Sigmoid colon (tissue), 7 donors: ENCODE measurements at places on chromosomes 6 and 20.

DNA sequence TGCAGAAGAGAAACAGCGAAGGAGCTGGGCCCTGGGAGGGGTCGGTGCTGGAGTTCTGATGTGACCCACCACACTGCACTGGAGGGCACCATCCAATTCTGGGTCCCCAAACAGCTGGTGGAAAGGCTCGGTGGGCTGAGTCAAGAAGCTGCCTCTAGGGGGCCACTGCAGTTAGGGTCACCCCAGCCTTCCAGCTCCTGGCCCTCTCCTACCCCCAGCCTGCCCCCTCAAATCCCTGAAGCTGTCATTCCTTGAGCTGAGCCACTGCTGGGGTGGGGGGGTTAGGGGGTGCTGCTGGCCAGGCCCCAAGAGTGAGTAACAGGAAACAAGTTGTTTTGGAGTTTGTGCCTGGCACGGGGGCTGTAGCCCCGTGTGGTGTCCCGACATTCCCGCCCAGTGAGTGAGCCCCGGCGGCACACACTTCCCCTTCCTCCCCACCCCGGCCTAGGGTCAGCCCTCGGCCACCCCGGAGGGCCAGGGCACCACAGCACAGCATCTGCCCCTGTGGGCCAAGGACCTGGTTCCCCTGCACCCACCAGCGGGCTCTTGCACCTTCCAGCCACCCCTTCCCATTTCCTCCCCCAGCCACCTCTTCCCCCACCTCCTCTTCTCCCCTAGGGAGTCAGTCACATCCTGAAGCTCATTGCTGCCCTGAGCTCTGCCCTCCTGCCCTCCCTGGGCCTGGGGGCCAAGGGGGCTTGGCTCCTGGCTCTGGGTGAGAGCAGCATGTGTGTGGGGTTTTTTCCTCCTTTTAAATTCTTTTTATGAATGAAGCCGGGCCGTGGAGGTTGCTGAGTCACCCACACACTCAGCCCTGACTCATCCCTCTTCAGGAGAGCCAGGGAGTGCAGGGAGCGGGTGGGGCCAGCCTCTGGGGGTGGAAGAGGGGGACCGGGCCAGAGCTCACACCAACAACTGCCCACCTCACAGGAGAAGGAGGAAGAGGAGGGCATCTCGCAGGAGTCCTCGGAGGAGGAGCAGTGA is 4.6 kb downstream of the SMIM29 start:
- DNase-seq, result peak; percentile 89

DNA sequence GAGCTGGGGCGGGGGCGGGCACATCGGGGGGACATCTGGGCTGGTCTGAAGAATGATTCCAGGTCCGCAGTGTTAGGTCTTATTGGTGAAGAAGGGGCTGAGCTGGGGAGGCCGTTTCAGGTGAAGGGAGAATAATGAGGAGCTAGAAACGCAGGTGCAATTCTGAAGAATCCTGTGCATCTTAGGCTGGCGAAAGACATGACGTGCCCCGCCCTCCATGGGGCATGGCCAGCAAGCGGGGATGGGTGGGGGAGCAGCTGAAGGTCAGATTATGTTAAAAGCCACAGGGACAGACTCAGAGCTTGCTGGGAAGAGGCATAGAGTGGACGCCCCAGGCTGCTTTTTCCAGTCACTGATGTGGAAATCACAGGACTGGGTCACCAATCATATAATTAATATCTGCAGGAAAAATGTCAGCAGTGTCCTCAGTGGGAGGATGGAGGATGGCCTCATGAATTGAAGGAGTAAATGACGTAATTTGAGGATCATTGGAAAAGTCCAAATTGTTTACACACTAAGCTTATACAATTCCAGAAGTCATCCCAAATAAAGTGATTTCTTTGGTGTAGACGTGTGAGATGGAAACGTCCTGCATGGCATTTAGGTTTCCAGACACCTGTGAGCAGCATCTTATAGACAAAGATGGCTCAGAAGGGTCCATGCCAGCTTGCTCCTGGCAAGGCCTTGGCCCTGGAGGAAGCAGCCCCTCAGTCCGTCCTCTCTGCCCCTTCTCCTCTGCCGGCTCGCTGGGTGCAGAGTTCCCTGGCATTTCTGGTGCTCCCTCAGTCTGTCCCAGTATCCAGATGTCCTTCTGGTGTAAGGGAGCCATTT is 109.6 kb upstream of the FRMD1 start:
- peak; percentile 37 for DNase-seq

- DNase-seq, result peak; percentile 36
Observed at GRCh38 chr20:61322151-61322865, 70.2 kb downstream of the CDH4 start.

DNA sequence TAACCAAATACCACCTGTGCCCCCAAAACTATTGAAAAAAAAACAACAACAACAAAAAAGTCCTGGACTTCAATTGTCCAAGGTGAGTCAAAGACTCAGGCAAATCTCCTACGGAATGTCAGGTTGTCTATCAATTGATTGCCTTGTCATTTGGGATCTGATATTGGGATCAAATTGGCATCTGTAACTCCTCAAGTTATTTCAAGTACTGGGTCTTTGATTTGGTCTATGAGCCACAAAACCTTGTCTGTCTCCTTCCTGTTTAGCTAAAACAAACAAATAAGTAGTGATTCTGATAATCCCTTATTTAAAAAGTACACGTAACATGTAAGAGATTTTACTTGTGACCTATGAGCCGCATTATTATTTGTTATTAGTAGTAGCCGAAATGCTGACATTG is 231.6 kb upstream of the ZNF217 start:
- no peak for DNase-seq

- no peak for DNase-seq
Observed at GRCh38 chr6:163122365-163122764, 292.2 kb upstream of the QKI start.

GRCh38 chr20:37885593-37886503 is 17.1 kb upstream of the VSTM2L start:
- DNase-seq, result no peak
